ENCODE measurements at places on chromosomes 6 and 20.

DNA sequence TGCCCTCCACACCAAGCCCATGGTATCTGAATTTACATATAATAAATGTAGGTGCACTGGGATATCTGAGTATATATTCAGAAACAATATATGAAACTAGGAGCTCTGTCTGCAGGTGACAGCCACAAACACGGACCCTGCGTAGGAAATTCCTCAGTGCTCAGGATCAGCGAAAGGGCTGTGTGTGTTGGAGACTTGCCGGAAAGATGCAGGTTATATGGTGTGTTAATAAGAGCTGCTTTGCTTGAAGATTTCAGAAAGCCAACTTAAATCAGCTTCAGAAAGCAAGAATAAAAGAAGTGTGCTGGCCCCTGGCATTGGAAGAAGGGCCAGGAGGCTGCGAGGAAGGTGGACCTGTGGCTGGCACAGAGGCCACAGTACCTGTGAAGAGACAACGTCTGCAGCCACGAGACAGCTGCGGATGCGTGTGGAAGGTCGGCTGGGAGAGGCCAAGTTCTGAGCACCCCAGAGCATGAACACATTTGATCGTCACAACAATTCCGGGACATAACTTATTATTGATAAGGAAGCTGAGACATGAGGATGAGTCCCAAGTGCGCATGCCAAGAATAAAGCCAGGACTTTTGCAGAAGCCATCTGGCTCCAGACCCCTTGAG lies 183.2 kb downstream of the DLL1 start:
- DNase-seq: no peak

DNA sequence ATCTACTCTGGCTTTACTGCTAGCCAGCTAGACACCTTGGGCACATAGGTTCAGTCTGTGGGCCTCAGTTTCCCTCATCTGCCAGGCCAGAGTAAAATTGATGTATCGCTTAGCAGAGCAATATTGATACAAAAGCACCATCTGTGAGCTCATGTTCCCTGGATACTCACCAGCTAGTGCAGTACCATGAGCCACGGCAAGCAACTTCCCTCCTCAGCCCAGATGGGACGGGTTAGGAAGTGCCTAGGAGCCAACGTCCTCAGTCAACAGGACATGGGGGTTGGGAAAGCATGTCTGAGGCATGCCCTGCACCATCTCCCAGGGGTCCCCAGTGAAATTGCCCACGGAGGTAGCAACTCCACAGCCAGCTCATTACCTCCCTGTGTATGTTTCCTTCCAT lies 258.3 kb downstream of the ANKRD60 start:
- DNase-seq: no peak

DNA sequence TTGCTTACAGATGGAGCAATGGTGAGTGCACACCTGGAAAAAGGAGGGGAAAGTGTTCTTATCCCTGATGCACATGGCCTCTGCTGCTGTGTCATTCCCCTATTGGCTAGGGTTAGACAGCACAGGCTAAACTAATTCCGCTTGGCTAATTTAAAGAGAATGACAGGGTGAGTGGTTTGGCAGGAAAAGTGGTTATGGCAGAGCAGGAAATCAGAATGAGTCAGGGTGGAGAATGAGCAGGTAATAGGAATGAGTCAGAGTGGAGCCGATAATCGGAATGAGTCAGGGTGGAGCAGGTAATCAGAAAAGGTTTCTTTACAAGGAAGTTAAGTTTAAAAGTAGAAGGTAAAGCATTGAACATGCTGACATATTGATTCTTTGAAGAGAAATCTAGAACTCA lies 355.5 kb upstream of the HTR1E start:
- no peak for DNase-seq

GRCh38 chr20:45547206-45547770 lies at the start of gene EPPIN:
Gene EPPIN, minus strand, starts transcription at chr20:45547401. Its CDS starts 44 bp downstream, at chr20:45547357.
- no peak for DNase-seq

DNA sequence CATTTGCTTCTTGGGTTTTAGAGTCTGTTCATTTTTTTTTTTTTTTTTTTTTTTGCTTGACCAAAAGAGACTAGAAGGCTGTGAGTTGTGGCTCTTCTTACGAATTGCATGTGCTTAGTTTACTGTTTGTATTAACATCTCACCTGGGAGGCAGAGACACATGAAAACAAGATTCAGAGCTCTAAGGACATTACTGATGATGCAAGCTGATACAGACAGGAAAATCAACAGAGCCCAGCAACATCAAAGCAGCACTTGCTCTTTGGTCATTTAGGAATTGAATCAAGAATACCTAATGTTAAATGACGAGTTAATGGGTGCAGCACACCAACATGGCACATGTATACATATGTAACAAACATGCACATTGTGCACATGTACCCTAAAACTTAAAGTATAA lies 55.7 kb upstream of the HS3ST5 start:
- DNase-seq: no peak

DNA sequence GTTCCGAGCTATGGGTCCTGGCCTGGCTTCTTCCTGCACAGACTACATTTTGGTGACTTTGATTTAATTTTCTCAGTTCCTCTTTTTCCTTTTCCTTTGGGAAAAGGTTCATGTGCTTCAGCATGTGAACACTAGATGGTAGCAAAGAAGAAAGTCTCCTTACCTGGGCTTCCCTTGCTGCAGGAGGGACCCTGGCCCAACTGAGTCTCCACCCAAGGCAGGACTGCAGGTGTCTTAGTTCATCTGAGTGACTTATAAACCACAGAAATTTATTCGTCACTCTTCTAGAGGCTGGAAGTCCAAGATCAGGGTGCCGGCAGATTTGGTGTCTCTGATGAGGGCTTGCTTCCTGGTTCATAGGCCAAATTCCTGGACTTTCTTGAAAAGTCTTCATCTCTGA lies 163.2 kb downstream of the SYCP2 start:
- peak; percentile 48 for DNase-seq

DNA sequence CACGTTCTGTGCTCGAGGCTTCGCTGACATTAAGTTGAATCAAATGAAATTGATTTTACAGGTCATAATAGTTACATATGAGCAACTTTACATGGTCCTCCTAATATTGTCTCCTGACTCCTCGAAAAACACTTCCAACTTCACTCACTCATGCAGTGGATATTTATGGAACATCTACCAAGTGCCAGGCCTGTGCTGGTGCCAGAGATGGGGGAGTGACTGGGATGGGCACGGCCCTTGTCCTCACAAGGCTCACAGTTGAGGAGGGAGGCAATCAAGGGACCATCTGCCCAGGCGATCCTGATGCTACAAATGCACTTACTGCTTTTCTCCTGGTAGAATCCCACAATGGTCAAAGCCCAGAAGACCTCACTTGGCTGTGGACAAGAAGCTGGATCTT lies 426.4 kb downstream of the PREX1 start:
- DNase-seq: no peak

DNA sequence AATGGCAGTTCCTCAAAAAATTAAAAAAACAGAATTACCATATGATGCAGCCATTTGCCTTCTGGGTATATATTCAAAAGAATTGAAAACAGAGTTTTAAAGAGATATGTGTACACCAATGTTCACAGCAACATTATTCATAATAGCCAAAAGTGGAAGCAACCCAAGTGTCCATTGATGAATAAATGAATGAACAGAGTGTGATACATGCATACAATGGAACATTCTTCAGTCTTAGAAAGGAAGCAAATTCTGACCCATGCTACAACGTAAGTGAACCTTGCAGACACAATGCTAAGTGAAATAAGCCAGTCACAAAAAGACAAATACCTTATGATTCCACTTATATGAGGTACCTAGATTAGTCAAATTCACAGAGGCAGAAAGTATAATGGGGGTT lies 34.7 kb upstream of the YWHAB start:
- DNase-seq: no peak

- no peak for DNase-seq
Measured at GRCh38 chr6:161743509-161744178, 469.8 kb upstream of the AGPAT4 start.

- no peak for DNase-seq
Measured at GRCh38 chr6:15739867-15740266, 77.0 kb upstream of the DTNBP1 start.

DNA sequence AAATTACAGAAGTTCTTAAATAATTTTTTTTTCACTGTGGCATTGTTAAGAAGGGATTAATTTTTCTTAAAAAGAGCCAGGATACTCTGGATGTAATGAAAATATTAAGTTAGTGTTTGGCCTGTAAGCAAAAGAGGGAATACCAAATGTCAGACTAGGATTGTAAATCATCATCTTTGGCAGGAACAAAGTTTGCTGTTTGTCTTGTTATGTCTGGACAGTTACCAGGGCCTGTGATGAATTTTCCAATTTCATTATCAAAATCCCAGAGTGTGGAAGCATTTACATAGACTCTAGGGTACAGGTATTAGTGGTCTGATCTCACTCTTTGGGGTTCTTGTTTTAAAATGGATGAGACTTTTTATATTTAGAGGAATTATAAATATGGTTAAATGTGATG lies 26.1 kb downstream of the CEP57L1 start:
- no peak for DNase-seq

GRCh38 chr20:2814587-2815051 lies at the start of gene C20orf141:
Gene C20orf141, plus strand, starts transcription at chr20:2814987. Its CDS starts 198 bp downstream, at chr20:2815185.
- no peak for DNase-seq

GRCh38 chr20:56630086-56630493 lies 984 bp downstream of the TFAP2C start:
- DNase-seq: peak; percentile 94

GRCh38 chr6:148199584-148199983 lies 143.1 kb upstream of the SASH1 start:
- DNase-seq: no peak

DNA sequence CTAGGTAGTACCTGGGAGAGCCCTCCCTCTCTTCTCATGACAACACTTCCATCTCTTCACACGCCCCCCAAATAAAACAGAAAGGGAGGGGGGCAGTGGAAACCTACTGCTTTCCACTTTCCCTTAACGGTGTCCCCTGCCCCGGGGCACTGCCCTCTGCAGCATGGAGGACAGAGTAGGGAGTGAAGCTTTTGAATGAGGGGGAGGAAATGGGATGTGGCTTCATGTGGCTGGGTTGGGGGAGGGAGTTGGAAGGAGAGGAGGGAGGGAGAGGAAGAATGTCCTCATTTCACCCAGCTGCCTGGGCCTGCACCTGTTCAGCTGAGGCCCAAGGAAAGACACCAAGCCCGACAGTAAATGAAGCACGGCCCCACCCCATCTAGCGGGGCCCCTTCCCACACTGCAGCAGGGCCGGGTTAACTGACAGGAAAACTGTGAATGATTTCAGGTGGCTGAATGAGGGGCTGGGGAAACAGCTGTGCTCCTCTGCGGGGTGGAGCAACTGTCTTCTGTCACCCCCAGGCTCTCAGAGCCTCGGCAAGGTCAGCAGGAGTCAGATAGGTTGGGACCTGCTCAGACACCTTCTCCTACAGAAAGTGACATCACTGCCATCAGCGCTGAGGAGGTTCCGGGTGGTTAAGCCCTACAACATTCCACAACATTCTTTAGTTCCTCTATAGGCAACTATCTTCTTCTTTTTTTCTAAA lies 40.0 kb upstream of the TAF8 start:
- peak; percentile 49 for DNase-seq

GRCh38 chr6:83117802-83118201 lies 50.3 kb downstream of the DOP1A start:
- DNase-seq: no peak

- no peak for DNase-seq
Measured at GRCh38 chr20:60632391-60633262, 619.4 kb upstream of the CDH4 start.

GRCh38 chr6:137661601-137662000 lies 167.4 kb upstream of the OLIG3 start:
- peak; percentile 42 for DNase-seq

GRCh38 chr6:79544939-79545450 lies 7.8 kb upstream of the LCA5 start:
- DNase-seq: peak; percentile 93

GRCh38 chr6:124887872-124888580 lies 74.2 kb upstream of the RNF217 start:
- no peak for DNase-seq

DNA sequence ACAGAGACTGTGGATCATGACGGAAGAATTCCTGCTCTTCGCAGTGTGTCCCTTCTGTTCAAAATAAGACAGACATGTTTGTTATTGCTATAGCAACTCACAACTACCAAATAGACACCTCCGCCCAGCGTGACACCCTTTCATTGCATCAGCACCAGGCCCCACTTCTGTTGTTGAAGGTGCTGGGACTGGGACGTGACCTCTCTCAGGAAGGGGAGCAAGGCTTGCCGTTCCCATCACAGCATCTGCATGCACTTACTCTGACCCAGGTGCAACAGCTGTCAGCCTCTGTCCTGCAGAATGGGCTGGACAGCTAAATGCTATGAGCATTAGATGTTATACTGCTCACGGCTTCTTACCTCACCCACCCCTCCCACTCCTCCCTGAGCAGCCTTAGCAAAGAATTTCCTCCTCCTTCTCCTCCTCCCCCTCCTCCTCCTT lies 94.1 kb downstream of the DACT2 start:
- DNase-seq: no peak

GRCh38 chr20:5550733-5551529 lies 199.3 kb upstream of the SHLD1 start:
- no peak for DNase-seq

- DNase-seq: no peak
Measured at GRCh38 chr6:38162493-38163185, 343.1 kb downstream of the ZFAND3 start.

GRCh38 chr6:76719449-76719848 lies 647.0 kb upstream of the IMPG1 start:
- DNase-seq: no peak

DNA sequence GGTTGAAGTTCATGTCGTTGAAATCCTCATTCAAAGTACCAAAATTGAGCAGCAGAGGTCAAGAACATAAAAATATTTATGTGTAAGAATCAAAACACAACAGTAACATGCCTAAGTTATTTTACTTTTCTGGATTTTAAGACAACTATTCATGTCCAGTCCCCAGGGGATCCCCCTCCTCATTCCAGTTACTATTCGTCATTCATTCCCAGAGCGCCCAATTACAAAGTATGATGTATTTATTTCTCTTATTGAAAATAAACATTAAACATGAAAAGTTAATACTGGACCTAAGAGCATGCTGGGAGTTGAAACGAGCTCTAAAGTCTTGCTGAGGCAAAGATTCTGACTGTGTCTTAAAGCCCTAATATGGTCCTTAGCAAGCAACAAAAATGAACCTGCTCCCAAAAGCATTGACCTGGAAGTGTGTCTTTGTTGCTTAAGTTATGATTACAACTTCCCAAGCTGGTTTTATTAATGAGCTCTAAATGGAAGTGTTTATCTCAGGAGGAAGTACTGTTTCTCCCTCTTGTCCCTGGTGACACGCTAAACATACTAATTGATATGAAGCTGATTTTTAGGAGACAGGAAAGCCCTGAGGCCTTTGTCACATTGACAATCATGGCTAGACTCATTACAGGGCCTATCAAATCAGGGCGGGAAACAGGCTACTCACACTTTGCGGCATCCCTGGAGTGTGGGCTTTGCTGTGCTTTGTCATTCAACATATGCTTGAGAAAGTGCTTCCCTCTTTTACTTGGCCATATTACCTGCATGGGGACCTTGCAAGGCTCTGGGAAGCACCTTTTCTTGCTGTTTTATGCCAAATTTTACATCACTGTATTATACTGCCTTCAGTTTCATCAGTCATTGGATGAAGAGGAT lies 192.2 kb upstream of the DTNBP1 start:
- no peak for DNase-seq

GRCh38 chr20:64192406-64192805 lies 28.2 kb downstream of the MYT1 start:
- peak; percentile 47 for DNase-seq

- DNase-seq: peak; percentile 57
Measured at GRCh38 chr6:11392778-11393507, 144.6 kb upstream of the TMEM170B start.
